ENCODE measurements at places on chromosomes 3 and 15. TPM values are rescaled to one million over a fixed set of nuclear protein-coding genes. Genes with fewer than 3 reads are reported as not detected.

GRCh38 chr3:132445817-132446216 is 28.5 kb downstream of the DNAJC13 start:
- DNase-seq = peak; percentile 65

The KCNH8 gene
- total RNA-seq = not detected

- peak; percentile 76 for DNase-seq
These were observed at the start of the genes BBS4 and HIGD2B for GRCh38 chr15:72685925-72686794. Gene BBS4, plus strand, starts transcription at chr15:72686207. Its CDS starts 21 bp downstream, at chr15:72686228. Gene HIGD2B, minus strand, starts transcription at chr15:72686182. Its CDS starts 9,808 bp downstream, at chr15:72676374.

The ZBTB47 gene
- 9.8 TPM for total RNA-seq

DNA sequence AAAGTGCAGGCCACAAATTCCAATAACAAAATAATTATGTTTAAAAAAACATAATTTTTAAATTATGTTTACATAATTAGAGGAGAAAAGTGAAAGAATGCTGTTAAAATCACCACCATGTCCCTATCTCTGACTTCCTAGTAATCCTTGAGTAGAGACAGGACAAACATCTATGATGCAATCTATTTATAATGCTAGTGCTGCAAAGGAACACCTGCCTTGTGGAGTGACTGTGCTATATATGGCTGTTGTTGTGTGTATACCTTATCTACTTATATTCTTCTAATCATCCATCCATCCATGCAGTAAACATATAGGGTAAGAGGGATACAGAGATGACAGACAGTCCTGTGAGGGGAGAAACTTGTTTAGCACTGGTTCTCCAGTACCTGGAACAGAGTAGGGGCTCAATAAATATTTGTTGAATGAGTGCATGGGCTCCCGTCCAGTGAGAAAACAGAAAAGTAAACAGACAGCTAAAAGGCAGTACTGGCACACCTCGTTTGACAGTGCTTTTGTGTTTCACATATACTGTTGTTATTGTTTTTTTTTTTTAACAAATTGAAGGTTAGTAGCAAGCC is 229.3 kb upstream of the UBE2E1 start:
- no peak for DNase-seq

- no peak for DNase-seq
These were observed 175.6 kb downstream of the MFSD1 start for GRCh38 chr3:158977497-158977896.

GRCh38 chr3:62255758-62256157 is 117.6 kb downstream of the FEZF2 start:
- no peak for DNase-seq

- DNase-seq = no peak
These were observed 12.3 kb downstream of the ABTB1 start for GRCh38 chr3:127684871-127685707.

- no peak for DNase-seq
These were observed 55.3 kb upstream of the NUDT16 start for GRCh38 chr3:131326307-131326706.

The PDE12 gene
- 8.7 TPM for total RNA-seq

Measured in lung microvascular endothelial cell (primary cell).